Esophagus mucosa (tissue), 1 donor: ENCODE measurements at places on chromosomes 3 and 15. TPM values are rescaled to one million over a fixed set of nuclear protein-coding genes. Genes with fewer than 3 reads are reported as not detected.

HRG gene
- 0.12 TPM for total RNA-seq

ISL2 gene
- not detected for total RNA-seq

DNA sequence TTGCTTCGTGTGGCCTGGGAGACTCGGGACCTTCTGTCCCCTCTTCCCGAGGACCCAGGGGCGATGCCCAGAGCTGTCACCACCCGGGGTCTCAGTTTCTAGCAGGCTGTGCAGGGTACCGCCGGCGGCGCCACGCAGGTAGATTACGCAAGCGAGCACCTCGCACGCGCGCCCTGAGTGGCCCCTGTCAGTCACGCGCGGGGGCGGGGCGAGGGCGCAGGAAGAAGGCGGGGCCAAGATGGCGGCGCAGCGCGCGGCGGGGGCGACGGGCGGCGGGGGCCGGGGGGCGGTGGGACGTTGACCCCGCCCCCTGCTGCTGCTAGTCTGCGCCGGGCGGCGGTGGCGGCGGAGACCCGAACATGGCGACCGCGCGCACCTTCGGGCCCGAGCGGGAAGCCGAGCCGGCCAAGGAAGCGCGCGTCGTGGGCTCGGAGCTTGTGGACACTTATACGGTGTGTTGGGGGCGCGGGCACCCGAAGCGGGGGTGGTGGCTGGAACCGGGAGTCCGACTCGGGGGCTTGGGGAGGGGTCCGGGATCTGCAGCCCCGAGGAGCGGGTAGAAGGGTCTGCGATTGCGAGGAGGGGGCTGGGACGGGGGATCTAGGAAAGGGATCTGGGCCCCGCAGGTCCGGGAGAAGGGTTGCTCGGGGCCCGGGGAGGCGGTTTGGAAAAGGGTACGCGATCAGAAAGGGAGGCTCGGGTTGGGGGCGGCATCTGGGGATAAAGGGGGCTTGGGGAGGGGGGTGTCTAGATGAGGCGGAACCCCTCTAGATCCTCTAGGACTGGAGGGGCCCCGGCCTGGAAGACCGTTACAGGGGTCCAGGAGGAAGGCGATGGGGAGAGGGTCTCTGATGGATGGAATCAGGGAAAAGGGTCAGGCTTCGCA, at the start of gene NISCH:
Gene NISCH, plus strand, starts transcription at position 322 of the 886 bp plus-strand sequence. Its CDS starts 38 bp downstream, at position 360.
- ATAC-seq = peak; percentile 81

DNA sequence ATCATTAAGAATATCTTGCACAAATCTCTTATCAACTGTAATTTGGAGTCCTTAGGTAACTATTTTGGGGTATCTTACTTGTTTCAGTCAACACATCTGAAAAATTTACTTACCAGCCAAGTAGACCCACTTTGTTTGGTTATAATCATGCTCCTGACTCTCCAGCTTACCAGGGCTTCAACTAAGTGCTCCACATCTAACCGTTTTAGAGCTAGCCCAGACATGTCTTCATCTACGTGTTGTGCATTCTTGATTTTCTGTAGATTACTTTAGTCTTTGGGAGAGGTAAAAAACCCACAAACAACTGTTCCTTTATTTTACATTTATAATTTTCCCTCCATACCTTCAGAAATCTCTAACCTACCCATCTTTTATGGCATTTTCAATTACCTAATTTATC, 17.2 kb downstream of the EAF2 start:
- ATAC-seq = no peak

GRCh38 chr3:144496141-144496835, 524.7 kb downstream of the DIPK2A start:
- ATAC-seq = peak; percentile 82

DNA sequence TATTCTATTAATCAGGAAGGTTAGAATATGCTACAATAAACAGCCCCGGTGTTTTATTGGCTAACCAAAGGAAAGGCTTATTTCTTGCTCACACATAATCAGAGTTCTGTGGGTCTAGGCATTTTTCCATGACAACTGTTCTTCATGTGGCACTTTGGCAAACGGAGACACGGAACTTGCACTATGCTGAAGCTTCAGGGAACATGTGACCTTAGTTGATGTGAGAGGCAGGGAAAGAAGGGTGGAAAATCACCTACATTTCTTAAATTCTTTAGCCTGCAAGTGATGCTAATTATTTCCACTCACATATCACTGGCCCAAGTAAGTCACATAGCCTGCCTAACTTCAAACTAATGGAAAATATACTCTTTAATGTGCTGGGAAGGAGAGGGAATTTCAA, 344.6 kb downstream of the SV2B start:
- no peak for ATAC-seq

DNA sequence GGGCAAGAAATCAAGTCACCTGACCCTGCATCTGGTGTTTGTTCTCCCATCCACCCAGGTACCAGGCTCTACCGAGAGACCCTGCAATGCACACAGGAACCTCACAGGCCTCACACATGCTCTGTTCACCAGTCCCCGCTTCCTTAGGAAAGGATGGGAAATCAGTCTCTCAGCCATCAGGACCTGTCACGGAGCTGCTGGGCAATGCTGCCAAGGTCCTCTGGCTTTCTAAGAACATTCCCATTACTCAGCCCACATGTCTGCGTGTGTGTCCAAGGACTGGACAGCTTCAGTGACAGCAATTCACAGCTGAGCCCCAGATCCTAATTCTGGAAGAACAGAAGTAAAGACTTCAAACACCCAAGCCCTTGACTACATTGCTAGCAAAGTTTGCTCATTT, 6.5 kb upstream of the SRGAP3 start:
- ATAC-seq = no peak

- no peak for ATAC-seq
Measured at GRCh38 chr3:25888892-25889524, 99.1 kb downstream of the OXSM start.

GRCh38 chr15:92122259-92122658, 268.8 kb downstream of the SLCO3A1 start:
- ATAC-seq = no peak

- ATAC-seq = no peak
Measured at GRCh38 chr3:131701153-131701770, 198.5 kb upstream of the MRPL3 start.

DNA sequence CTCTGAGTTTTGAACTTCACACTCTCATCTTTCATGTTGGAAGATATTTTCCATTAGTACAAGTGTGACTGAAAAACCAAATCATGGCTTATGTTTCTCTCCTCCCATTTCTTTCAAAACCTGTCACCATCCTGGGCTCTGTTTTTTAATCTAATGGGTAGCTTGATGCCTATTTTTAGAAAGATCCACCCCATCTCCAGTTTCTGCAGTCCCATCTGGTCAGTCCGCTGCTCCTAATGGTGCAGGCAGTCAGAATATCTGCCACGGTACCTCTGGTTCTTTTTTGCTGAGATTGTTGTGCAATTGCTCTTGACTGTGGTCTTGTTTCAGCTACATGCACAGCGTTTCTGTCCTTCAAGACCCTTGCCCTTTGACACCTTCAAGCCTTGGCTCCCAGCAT, 240.9 kb upstream of the CADM2 start:
- no peak for ATAC-seq

GRCh38 chr3:56761887-56762651, 39.7 kb downstream of the ARHGEF3 start:
- no peak for ATAC-seq

DNA sequence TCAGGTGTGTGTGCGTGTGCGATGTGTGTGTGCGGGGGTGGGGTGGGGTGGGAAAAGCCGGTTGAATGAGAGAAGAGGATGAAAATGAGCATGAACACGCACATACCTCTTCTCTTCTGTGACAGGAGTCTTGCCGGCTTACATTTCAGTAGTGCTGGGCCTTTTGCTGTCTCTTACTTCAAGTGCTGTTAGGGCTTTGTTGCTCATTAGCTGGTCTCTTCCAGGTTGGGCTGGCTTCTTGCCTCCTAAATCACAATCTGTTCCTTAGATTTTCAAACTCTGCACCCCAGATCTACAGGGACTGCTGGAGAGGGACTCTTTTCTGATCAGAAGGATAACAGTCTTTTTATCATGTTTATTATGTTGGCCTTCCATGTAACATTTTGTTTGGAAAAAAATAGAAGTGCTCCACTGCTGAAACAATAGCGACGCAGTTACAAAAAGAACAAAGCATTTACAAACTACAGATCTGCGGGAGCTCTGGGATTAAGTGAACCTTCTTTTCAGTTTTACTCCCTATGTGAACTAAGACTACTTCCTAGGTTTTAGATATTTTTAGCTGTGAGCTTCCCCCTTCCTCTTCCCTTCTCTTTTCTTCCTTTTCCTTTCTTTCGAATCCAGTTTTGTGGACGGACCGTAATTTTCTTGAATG, 48.5 kb downstream of the USP13 start:
- no peak for ATAC-seq
